Stomach (tissue), 19 donors: ENCODE measurements at places on chromosomes 7 and 10. TPM values are rescaled to one million over a fixed set of nuclear protein-coding genes. Genes with fewer than 3 reads are reported as not detected.
A peak's percentile ranks its signal among the peaks of the same experiment; 100 is the strongest.

GAD2 gene
- not detected for total RNA-seq

FKBP14 gene
- total RNA-seq, result 8.5 TPM

- DNase-seq, result peak; percentile 72
Measured at GRCh38 chr7:92614660-92615174, 24.5 kb upstream of the FAM133B start.

DNA sequence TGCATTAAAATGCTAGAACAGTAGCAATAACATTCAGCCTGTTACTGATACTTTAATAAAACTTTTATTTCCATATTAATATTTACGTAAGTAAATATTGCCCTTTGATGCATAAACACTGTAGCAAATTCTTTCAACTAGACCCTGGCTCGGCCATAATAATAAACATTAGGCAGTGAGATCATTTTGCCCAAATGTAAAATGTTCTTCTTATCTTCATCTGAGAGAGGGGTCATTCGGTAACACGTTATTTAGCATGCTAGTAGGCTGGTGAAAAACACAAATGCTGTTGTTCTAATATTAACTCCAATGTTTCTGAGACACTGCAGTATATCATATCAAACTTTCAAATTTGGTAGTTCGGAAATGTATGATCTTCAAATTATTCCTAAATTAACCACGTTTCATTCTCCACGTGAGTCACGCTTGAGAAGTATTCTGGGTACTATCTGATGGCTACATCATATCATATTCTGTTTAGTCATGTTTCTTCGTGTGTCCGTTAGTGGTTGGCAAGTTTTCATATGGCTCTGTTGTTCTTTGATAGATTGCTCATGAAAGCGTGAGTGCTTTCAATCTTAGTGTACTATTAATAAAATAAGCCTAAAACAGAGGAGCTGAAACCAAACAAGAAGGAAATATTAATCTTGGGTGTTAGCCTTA is 145.8 kb downstream of the NSUN6 start:
- no peak for DNase-seq

GRCh38 chr10:113620511-113620910 is 43.3 kb downstream of the NRAP start:
- DNase-seq, result no peak

GRCh38 chr7:150941351-150942000 is 36.6 kb downstream of the KCNH2 start:
- DNase-seq, result no peak

DNA sequence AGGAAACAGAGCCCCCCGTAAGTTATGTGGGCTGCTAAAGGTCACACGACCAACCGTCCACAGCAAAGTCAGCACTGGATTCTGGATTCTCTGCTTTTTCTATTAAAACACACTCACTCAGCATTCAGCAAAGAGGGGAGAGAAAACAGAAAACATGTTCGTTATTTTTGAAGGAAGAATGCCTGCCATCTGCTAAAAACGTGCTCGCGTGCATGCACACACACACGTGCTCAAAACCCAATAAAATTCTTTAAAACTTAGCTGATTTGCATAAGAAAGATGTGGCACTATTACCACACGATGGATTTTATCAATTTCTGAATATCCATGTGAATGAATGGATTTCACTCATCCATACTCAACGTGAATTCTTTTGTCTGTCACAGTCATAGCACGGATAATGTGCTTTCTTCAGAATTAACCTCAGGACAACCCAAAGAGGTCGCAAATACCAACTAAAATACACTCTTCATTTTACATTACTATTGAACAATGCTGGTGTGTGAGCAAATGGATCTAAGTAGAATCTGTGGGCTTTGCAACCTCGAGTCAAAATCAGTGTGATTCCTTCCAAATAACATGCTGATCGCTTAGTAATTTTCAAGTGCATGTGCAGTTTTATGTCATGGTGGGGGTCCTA is 40.8 kb downstream of the NRP1 start:
- no peak for DNase-seq

GRCh38 chr7:54978364-54979116 is 40.3 kb upstream of the EGFR start:
- DNase-seq, result no peak
